Activated CD8-positive, alpha-beta T cell treated with anti-CD3 and anti-CD28 coated beads, Interleukin-2, amount 10 ng/mL, durations not matched to agents 7 days and 5 days (primary cell): ENCODE measurements at places on chromosomes 11 and 22. TPM values are rescaled to one million over a fixed set of nuclear protein-coding genes. Genes with fewer than 3 reads are reported as not detected.

The OMP gene
- not detected for total RNA-seq

The ASCC2 gene
- 91.4 TPM for total RNA-seq

The OR51E2 gene
- total RNA-seq = not detected

DNA sequence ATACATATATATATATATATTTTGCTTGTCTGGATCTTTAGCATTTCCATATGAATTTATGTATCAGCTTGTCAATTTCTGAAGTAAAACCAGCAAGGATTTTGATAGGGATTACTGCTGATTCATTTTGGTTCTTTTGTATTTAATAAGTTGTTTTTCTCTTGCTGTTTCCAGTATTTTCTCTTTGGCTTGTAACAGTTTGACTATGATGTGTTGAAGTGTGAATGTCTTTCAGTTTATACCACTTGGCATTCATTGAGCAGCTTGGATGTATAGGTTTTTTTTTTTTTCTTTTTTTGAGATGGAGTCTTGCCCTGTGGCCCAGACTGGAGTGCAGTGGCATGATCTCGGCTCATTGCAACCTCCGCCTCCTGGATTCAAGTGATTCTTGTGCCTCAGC, 12.4 kb downstream of the LDHAL6A start:
- H3K4me3 ChIP-seq = no peak overlapping the region
- H3K27me3 ChIP-seq = no peaks in the 10 kb centered on the region
- H3K27ac ChIP-seq = no peak overlapping the region

- H3K27me3 ChIP-seq = no peaks in the 10 kb centered on the region
- H3K4me3 ChIP-seq = peak overlapping the region; percentile 70
- peaks cover 83% of the 10 kb centered on the region for H3K4me1 ChIP-seq
These were observed 55.8 kb upstream of the RRAS2 start for GRCh38 chr11:14414470-14415461.

GRCh38 chr11:6319001-6319703, 1.1 kb downstream of the CAVIN3 start:
- no peaks in the 10 kb centered on the region for H3K36me3 ChIP-seq
- H3K27ac ChIP-seq = peak overlapping the region; percentile 53
- DNase-seq = no peak
- H3K27me3 ChIP-seq = peaks cover 30% of the 10 kb centered on the region
- H3K4me3 ChIP-seq = peak overlapping the region; percentile 49

- no peaks in the 10 kb centered on the region for H3K36me3 ChIP-seq
- no peak overlapping the region for H3K27ac ChIP-seq
- H3K27me3 ChIP-seq = no peaks in the 10 kb centered on the region
- H3K4me3 ChIP-seq = no peak overlapping the region
- no peak for DNase-seq
These were observed 119.6 kb downstream of the DYNC2H1 start for GRCh38 chr11:103228807-103229206.

- no peaks in the 10 kb centered on the region for H3K36me3 ChIP-seq
- no peaks in the 10 kb centered on the region for H3K4me1 ChIP-seq
- no peak for DNase-seq
- H3K27ac ChIP-seq = no peak overlapping the region
- peaks cover 2% of the 10 kb centered on the region for H3K27me3 ChIP-seq
These were observed 10.3 kb upstream of the WNT7B start for GRCh38 chr22:45987136-45987861.

DNA sequence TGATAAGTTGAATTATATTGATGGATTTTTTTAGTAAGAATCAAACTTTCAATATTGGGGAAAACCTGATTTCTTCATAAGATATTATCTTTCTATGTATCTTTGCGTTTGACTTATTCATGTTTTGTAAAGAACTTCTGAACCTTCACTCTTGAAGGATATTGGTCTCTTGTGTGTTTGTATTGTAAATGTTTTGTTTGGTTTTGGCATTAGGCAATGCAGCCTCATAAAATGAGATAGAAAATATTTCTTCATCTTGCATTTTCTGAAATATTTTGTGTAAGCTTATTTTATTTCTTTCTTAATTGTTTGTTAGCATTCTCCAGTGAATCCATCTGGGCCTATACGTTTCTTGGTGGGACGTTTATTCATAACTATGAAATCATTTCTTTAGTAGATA, 271.9 kb downstream of the RAB38 start:
- no peak overlapping the region for H3K4me3 ChIP-seq
- no peak for DNase-seq
- H3K4me1 ChIP-seq = no peaks in the 10 kb centered on the region
- no peaks in the 10 kb centered on the region for H3K27me3 ChIP-seq
- no peak overlapping the region for H3K27ac ChIP-seq

DNA sequence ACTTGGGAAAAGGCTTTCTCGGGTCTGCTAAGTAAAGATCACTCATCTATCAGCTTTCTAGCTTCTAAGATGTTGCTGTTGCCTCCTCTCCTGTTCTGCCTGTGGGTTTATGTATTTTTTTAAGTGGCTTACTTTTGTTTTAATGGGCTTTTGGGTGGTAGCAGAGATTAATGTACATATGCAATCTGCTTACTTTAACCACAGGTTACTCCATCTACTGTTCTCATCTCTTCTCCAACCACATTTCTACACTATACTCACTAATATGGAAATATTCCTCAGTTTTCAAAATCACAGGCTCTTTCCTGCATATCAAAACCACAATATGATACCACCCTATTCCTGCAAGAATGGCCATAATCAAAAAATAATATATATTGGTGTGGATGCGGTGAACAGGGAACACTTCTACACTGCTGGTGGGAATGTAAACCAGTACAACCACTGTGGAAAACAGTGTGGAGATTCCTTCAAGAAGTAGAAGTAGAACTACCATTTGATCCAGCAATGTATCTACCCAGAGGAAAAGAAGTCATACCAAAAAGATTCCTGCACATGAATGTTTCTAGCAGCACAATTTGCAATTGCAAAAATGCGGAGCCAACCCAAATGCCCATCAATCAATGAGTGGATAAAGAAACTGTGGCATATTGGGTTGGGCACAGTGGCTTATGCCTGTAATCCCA, 288.8 kb downstream of the SWAP70 start:
- H3K4me3 ChIP-seq = no peak overlapping the region
- H3K4me1 ChIP-seq = no peaks in the 10 kb centered on the region
- H3K27me3 ChIP-seq = no peaks in the 10 kb centered on the region
- no peak for DNase-seq
- H3K27ac ChIP-seq = no peak overlapping the region

DNA sequence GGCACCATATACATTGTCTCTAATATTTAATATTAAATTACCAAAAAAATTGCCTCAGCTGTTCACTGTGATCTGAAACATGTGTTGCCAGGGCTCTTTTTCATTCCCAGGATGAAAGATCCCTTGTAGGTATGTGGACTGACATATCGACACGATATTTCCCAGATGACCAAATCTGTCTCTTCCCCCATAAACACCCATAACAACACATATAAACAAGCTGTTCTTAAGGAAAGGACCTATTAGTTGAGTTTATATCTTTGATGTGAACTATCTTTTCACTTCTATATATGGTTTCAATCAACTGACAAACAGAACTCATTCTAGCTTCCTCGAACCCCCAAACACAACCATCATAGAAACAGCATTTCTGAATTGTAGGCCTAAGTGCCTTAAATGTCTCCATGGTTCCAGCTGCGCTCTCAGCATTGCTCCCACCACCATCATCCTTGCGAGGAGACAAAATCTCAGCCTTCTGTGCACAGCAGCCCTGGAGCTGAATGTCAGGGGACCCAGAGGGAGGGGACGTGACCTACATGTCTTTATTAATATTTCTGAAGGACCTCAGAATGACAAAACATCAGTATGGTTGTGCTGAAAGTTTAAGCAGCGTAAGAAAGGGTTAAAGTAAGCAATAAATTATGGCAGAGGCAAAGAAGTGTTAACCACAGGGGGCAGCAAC, 67.0 kb downstream of the ETS1 start:
- peaks cover 65% of the 10 kb centered on the region for H3K36me3 ChIP-seq
- peak overlapping the region; percentile 96 for H3K4me3 ChIP-seq
- DNase-seq = no peak
- H3K4me1 ChIP-seq = peaks cover 32% of the 10 kb centered on the region
- peak overlapping the region; percentile 92 for H3K27ac ChIP-seq

DNA sequence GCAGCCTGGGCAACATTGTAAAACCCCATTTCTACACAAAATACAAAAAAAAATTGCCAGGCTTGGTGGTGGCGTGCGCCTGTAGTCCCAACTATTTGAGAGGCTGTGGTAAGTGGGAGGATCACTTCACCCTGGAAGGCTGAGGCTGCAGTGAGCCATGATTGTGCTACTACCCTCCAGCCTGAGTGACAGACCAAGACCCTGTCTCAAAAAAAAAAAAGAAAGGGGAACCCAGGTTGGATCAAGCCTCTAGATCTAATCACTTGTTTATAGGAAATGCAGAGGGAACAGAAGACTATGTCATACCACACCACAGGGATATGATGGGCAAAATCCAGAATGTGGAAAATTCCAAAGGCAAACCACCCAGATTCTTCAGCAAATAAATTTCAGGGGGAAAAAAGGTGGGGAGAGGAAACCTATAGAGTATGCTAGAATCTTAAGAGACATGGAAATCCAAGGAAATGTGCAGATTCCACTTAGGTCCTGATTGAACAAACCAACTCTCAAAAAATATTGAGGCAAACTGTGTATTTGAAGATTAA, 16.5 kb upstream of the MALAT1 start:
- peaks cover 8% of the 10 kb centered on the region for H3K4me1 ChIP-seq
- peaks cover 2% of the 10 kb centered on the region for H3K36me3 ChIP-seq
- H3K27me3 ChIP-seq = peaks cover 10% of the 10 kb centered on the region
- H3K4me3 ChIP-seq = no peak overlapping the region
- DNase-seq = no peak
- H3K27ac ChIP-seq = no peak overlapping the region

DNA sequence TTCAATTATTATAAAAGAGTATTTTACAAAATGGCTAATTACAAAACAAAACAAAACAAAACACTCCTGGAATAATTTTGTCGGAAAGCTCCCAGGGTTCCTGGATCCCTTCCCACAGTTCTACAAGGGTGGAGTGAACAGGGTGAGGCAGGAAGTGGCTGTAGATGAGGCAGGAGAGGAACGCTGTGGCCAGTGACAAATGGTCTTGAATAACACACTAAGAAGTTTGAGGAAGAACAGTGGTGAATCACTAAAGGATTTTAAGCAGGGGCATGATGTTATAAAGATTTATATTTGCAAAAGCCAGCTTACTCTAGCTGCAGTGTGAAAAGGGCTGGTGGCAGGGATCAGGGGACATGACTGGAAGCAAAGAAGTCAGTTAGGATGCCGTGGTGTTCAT, 33.8 kb upstream of the APOA1 start:
- H3K36me3 ChIP-seq = peaks cover 45% of the 10 kb centered on the region
- no peak overlapping the region for H3K27ac ChIP-seq
- DNase-seq = no peak
- H3K4me3 ChIP-seq = no peak overlapping the region
- peaks cover 6% of the 10 kb centered on the region for H3K4me1 ChIP-seq

- no peaks in the 10 kb centered on the region for H3K27me3 ChIP-seq
- no peak overlapping the region for H3K4me3 ChIP-seq
These were observed 1256.1 kb upstream of the CNTN5 start for GRCh38 chr11:97764605-97765004.

DNA sequence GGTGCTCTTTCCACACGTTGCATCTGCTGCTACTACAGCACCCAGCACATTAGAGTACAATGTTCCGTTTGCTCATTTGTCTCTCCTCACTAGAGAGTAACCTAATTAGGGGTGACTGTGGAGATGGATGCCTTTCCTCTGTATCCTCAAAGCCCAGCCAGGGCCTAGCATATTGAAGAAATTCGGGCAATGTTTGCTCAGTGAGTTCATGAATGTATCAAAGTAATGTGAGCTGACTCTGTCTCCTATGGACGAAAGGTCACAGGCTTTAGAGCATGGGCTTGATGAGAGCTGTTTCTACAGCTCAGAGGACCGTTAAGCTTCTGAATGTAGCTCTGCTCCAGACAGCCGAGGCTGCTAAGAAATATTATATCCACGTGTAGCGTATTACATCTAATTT, 67.5 kb downstream of the C11orf58 start:
- no peak overlapping the region for H3K27ac ChIP-seq
- peaks cover 6% of the 10 kb centered on the region for H3K27me3 ChIP-seq
- no peak overlapping the region for H3K4me3 ChIP-seq
- DNase-seq = no peak

- H3K4me1 ChIP-seq = peaks cover 36% of the 10 kb centered on the region
- H3K36me3 ChIP-seq = peaks cover 11% of the 10 kb centered on the region
- DNase-seq = no peak
- peak overlapping the region; percentile 98 for H3K4me3 ChIP-seq
- peak overlapping the region; percentile 95 for H3K27ac ChIP-seq
These were observed 451 bp downstream of the FHIP1B start for GRCh38 chr11:6233984-6234386.

DNA sequence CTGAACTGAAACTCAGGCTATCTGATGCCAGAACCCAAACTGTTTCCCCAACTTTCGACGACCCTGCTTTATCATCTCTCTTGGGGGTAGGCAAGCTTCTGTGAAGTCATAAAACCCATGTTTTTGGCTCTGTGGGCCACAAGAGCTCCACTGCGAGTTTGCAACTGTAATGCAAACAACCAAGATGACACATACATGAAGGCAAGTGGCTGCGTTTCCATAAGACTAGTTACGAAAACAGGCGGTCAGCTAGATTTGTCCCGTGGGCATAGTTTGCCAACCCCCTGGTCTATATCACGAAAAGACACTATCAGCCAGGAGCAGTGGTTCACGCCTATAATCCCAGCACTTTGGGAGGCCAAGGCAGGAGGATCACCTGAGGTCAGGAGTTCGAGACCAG, 37.5 kb downstream of the TPST2 start:
- peaks cover 23% of the 10 kb centered on the region for H3K36me3 ChIP-seq
- DNase-seq = no peak
- H3K4me1 ChIP-seq = peaks cover 33% of the 10 kb centered on the region
- H3K4me3 ChIP-seq = no peak overlapping the region
- no peak overlapping the region for H3K27ac ChIP-seq
- no peaks in the 10 kb centered on the region for H3K27me3 ChIP-seq

- H3K4me3 ChIP-seq = peak overlapping the region; percentile 98
- H3K4me1 ChIP-seq = peaks cover 46% of the 10 kb centered on the region
- no peaks in the 10 kb centered on the region for H3K27me3 ChIP-seq
- no peak for DNase-seq
- H3K36me3 ChIP-seq = peaks cover 28% of the 10 kb centered on the region
These were observed 1.4 kb downstream of the CCDC134 start for GRCh38 chr22:41801886-41802285.

GRCh38 chr11:75328426-75329277, 22.8 kb downstream of the ARRB1 start:
- H3K4me1 ChIP-seq = peaks cover 78% of the 10 kb centered on the region
- peak overlapping the region; percentile 94 for H3K27ac ChIP-seq
- H3K36me3 ChIP-seq = peaks cover 32% of the 10 kb centered on the region
- no peaks in the 10 kb centered on the region for H3K27me3 ChIP-seq
- DNase-seq = peak; percentile 87
- peak overlapping the region; percentile 47 for H3K4me3 ChIP-seq

GRCh38 chr11:44923115-44923514, 27.6 kb downstream of the TP53I11 start:
- H3K4me1 ChIP-seq = no peaks in the 10 kb centered on the region
- H3K27ac ChIP-seq = no peak overlapping the region
- H3K36me3 ChIP-seq = no peaks in the 10 kb centered on the region
- H3K4me3 ChIP-seq = no peak overlapping the region

- no peak overlapping the region for H3K27ac ChIP-seq
- peak; percentile 79 for DNase-seq
- no peak overlapping the region for H3K4me3 ChIP-seq
- peaks cover 27% of the 10 kb centered on the region for H3K4me1 ChIP-seq
These were observed 23.7 kb downstream of the JAML start for GRCh38 chr11:118200901-118201680.
